ENCODE measurements at places on chromosomes 5 and 9. TPM values are rescaled to one million over a fixed set of nuclear protein-coding genes. Genes with fewer than 3 reads are reported as not detected.

GRCh38 chr5:154190595-154191304, at the start of gene GALNT10:
GALNT10 (plus strand) TSS chr5:154190733; CDS start chr5:154190867, 134 bp downstream.
- DNase-seq: peak; percentile 56

IL13 gene
- total RNA-seq: not detected

ARL10 gene
- not detected for total RNA-seq

- DNase-seq: no peak
Observed at GRCh38 chr5:115801152-115801551, 15.3 kb downstream of the CDO1 start.

DNA sequence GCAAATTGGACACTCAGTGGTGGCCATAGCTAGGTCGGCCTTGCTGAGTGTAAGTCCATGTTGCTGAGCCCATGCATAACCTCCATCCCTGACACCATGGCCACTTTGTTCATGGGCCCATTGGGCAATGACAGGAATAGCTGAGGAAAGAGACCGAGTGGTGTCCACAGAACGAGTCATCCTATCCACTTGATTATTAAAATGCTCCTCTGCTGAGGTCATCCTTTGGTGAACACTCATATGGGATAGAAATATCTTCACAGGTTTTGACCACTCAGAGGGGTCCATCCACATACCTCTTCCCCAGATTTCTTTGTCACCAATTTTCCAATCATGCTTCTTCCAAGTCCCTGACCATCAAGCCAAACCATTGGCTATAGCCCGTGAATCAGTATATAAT, 63.6 kb downstream of the PPIC start:
- DNase-seq: no peak

Measured in NCI-H460 (cell line).